ENCODE measurements at places on chromosomes 12 and 14. TPM values are rescaled to one million over a fixed set of nuclear protein-coding genes. Genes with fewer than 3 reads are reported as not detected.

IRAK3 gene
- 2.5 TPM for total RNA-seq

- peaks cover 31% of the 10 kb centered on the region for H3K4me1 ChIP-seq
- peak overlapping the region; percentile 98 for H3K27ac ChIP-seq
- no peaks in the 10 kb centered on the region for H3K27me3 ChIP-seq
- H3K36me3 ChIP-seq: no peaks in the 10 kb centered on the region
Measured at GRCh38 chr12:106759526-106760183, 14.8 kb upstream of the RIC8B start.

- H3K4me3 ChIP-seq: no peak overlapping the region
- H3K4me1 ChIP-seq: no peaks in the 10 kb centered on the region
- no peak overlapping the region for H3K27ac ChIP-seq
- H3K27me3 ChIP-seq: no peaks in the 10 kb centered on the region
- DNase-seq: no peak
Measured at GRCh38 chr14:90336401-90336800, 4.7 kb upstream of the NRDE2 start.

EML1 gene
- total RNA-seq: 2.7 TPM

Measured in thymus (tissue), 14 donors.